Left kidney (tissue), 8 donors: ENCODE measurements at places on chromosomes 2 and 18. TPM values are rescaled to one million over a fixed set of nuclear protein-coding genes. Genes with fewer than 3 reads are reported as not detected.

SCYGR4 gene
- not detected for polyA plus RNA-seq

AFF3 gene
- polyA plus RNA-seq, result 26.6 TPM

IL36B gene
- polyA plus RNA-seq, result not detected

ADD2 gene
- 6.0 TPM for polyA plus RNA-seq

CXCR4 gene
- polyA plus RNA-seq, result 45.7 TPM

DNAH7 gene
- 8.8 TPM for polyA plus RNA-seq

RAB27B gene
- polyA plus RNA-seq, result 3.8 TPM

SCRN3 gene
- polyA plus RNA-seq, result 36.7 TPM

UPP2 gene
- polyA plus RNA-seq, result 11.2 TPM

EDAR gene
- polyA plus RNA-seq, result 3.1 TPM

PPP1R1C gene
- 3.5 TPM for polyA plus RNA-seq

SGO2 gene
- 21.8 TPM for polyA plus RNA-seq

CNTNAP5 gene
- polyA plus RNA-seq, result 0.03 TPM

UGT1A9 gene
- 4.9 TPM for polyA plus RNA-seq

KCTD1 gene
- 68.9 TPM for polyA plus RNA-seq

GRP gene
- polyA plus RNA-seq, result 0.50 TPM

RNF144A gene
- 62.9 TPM for polyA plus RNA-seq

FAM110C gene
- polyA plus RNA-seq, result 15.4 TPM

HTR2B gene
- 16.3 TPM for polyA plus RNA-seq

FOXI3 gene
- 0.22 TPM for polyA plus RNA-seq

PLCL1 gene
- polyA plus RNA-seq, result 16.8 TPM

PLA2R1 gene
- polyA plus RNA-seq, result 117 TPM

KCNJ13 gene
- polyA plus RNA-seq, result 3.3 TPM

SERPINB4 gene
- polyA plus RNA-seq, result not detected

RAB6C gene
- 0.75 TPM for polyA plus RNA-seq
